Large intestine (tissue), 12 donors: ENCODE measurements at places on chromosomes 5 and 9. TPM values are rescaled to one million over a fixed set of nuclear protein-coding genes. Genes with fewer than 3 reads are reported as not detected.
A peak's percentile ranks its signal among the peaks of the same experiment; 100 is the strongest.

- DNase-seq, result no peak
- no peaks in the 10 kb centered on the region for H3K27me3 ChIP-seq
- H3K4me1 ChIP-seq, result peaks cover 7% of the 10 kb centered on the region
- no peak overlapping the region for H3K27ac ChIP-seq
- no peaks in the 10 kb centered on the region for H3K36me3 ChIP-seq
These were observed 21.1 kb downstream of the ECPAS start for GRCh38 chr9:111463048-111463447.

Gene PTGR1
- polyA plus RNA-seq, result 88.5 TPM

Gene ADAMTSL1
- 3.6 TPM for polyA plus RNA-seq

Gene ADAMTS12
- polyA plus RNA-seq, result 4.2 TPM

DNA sequence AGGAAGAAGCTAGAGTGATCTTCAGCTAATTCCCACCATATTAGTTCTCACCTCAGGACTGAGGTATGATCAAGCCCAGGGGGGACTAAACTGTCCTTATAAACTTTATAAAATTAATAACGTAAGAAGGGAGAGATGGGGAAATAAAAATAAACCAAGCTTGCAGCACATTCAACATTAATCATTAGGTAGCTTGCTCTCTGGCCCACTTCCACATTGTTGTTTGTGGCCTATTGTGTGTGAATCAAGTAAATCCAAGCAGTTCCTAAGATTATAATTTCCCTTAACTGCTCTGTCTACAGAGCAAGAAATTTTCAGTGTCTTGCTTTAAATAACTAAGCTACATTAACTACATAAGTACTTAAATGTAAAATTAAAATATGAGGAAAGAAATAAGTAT is 131.3 kb upstream of the ABCA1 start:
- no peak overlapping the region for H3K4me3 ChIP-seq
- no peak overlapping the region for H3K27ac ChIP-seq
- H3K27me3 ChIP-seq, result no peaks in the 10 kb centered on the region
- no peak for DNase-seq
- H3K36me3 ChIP-seq, result no peaks in the 10 kb centered on the region

DNA sequence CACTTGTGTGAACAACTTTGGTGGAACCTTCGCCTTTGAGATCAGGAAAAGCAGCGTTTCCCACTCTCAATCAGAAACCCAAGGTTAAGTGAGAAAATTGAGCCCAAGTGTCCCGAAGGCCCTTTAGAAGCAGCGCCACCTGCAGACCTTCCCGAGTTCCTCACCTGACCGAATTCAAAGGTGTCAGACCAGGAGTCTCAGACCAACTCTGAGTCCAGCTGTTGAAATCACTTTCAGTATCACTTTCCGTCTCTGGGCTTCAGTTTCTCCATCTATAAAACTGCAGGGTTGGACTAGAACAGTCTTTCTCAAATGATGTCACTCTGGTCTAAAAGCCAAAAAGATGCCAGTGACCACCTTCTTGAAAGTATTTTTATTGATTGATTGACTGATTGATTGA is 31.7 kb upstream of the GRHPR start:
- H3K4me3 ChIP-seq, result no peak overlapping the region
- no peaks in the 10 kb centered on the region for H3K36me3 ChIP-seq
- H3K27me3 ChIP-seq, result no peaks in the 10 kb centered on the region
- no peak overlapping the region for H3K27ac ChIP-seq

DNA sequence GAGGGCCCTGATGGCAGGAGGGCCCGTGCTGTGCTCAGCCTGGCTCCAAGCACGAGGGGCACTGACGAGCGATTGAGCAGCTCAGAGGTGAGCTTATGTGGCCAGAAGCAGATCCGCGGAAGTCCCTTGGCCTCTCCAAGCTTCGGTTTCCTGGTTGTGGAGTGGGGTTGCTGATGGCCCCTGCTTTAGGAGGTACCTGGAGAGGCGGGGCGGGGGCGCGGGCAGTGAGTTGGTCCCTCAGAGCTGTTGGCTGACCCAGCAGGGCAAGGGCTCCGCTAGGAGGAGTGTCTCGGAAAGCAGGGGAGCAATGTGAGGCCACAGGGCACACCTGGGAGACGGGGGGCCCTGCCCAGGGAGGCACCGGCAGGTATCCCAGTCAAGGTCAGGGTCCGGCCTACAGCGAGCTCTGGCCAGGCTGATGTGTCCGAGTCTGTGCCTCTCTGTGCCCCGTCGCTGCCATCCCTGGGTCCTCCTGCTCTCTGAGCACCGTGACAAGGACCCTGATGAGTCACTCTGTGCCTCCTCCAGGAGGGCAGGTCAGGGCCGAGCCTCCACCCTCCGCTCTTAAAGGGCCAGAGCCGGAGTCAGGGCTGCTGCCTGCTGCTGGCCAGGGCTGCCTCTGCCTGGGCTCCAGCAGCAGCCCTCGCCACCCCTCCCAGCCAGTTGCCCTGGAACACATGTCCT is 14.8 kb downstream of the NCS1 start:
- H3K36me3 ChIP-seq, result no peaks in the 10 kb centered on the region
- no peaks in the 10 kb centered on the region for H3K27me3 ChIP-seq
- peak overlapping the region; percentile 44 for H3K4me3 ChIP-seq
- DNase-seq, result peak; percentile 81

GRCh38 chr9:69671879-69672595 is at the start of gene APBA1:
APBA1 (minus strand) TSS chr9:69672371.
- peak within 1 kb of the TSS; percentile 75 for H3K27ac ChIP-seq
- H3K36me3 ChIP-seq, result no peaks in the 10 kb centered on the region
- peak; percentile 54 for DNase-seq
- H3K4me3 ChIP-seq, result peak within 1 kb of the TSS; percentile 76

Gene PRR7
- polyA plus RNA-seq, result 1.7 TPM

DNA sequence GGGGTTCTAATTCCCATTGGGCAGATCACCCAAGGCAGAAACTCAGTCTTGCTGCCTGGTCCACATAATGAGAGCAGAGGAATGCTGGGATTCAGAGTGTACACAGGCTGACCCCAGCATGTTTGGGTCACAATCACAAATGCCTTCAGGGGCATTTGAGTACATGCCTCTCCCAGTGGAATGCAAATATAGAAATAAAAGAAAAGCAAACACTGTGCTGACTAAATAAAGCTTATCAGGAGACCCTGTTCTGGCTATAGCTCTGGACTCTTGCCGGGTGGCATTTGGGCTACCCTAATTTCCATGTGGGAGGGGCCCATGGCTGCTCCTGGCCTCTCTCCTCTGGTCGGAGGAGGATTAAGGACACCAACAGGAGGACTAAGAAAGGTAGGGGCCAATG is 121.4 kb downstream of the DOCK8 start:
- no peak overlapping the region for H3K27ac ChIP-seq
- H3K4me3 ChIP-seq, result no peak overlapping the region
- peaks cover 8% of the 10 kb centered on the region for H3K36me3 ChIP-seq
- no peak for DNase-seq

Gene ARAP3
- 17.5 TPM for polyA plus RNA-seq

DNA sequence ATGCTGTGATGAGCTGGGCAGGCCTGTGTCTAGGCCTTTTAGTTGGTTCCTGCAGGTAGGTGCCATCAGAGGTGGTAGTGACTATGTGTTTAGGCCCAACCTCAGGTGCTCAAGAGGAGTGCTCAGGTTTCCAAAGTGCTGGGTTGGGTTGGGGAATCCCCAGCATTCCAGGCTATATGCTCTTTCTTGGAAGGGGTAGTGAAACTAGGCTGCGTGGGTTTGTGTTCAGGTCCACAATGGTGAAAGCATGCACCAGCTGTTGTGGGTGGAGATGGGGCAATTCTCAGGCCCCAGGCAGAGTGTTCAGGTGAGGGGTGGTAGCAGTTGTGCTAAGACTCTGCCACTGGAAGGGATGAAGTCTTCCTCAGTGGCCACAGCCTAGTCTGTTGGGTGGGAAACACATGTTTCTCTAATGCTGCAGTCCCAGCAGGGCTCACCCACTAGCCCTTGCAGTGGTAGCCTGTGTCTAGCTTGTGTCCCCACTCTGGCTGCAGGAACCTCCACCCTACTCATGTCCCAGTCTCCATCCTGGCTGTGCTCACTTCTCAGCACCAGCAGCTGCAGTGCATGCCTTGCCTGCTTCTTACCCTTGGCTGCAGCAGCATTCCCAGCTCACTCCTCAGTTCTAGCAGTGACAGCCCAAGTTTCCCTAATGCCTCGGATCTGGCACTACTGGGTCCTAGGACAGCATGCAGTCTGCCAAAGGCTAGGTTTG is 78.9 kb downstream of the FAM170A start:
- H3K27ac ChIP-seq, result no peak overlapping the region
- H3K36me3 ChIP-seq, result no peaks in the 10 kb centered on the region
- no peak overlapping the region for H3K4me3 ChIP-seq
- H3K4me1 ChIP-seq, result no peaks in the 10 kb centered on the region

Gene MOB3B
- 34.7 TPM for polyA plus RNA-seq

DNA sequence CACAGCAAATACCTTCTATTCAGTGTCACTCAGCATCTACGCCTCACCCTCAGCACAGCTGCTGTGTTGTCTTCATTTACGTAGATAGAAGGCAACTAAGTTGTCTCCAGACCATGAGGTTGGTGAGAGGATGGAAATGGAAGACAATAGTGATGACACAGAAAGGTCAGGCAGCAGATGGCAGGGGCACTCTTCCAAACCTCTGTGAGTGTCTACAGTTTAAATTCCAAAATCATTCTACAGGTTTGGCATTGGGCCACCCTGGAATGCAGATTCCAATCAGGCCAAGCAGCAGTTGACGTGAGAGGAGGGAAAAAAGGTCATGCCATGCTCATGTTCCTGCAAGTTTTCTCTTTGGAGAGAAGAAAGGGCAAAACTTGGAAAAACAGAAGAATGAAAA is 68.7 kb upstream of the ADAMTSL1 start:
- H3K4me3 ChIP-seq, result no peak overlapping the region
- H3K4me1 ChIP-seq, result no peaks in the 10 kb centered on the region
- no peaks in the 10 kb centered on the region for H3K36me3 ChIP-seq
- DNase-seq, result no peak
- no peaks in the 10 kb centered on the region for H3K27me3 ChIP-seq

GRCh38 chr5:100827481-100827889 is 75.6 kb downstream of the ST8SIA4 start:
- H3K4me3 ChIP-seq, result no peak overlapping the region
- peaks cover 3% of the 10 kb centered on the region for H3K4me1 ChIP-seq
- H3K27ac ChIP-seq, result peak overlapping the region; percentile 34
- DNase-seq, result peak; percentile 53

- no peak overlapping the region for H3K27ac ChIP-seq
- no peaks in the 10 kb centered on the region for H3K27me3 ChIP-seq
These were observed 433.4 kb downstream of the DTWD2 start for GRCh38 chr5:118554981-118555380.

- no peaks in the 10 kb centered on the region for H3K27me3 ChIP-seq
- no peaks in the 10 kb centered on the region for H3K36me3 ChIP-seq
- no peak overlapping the region for H3K27ac ChIP-seq
- no peak overlapping the region for H3K4me3 ChIP-seq
These were observed 121.1 kb downstream of the LHX2 start for GRCh38 chr9:124132671-124133147.

GRCh38 chr5:59685191-59685530 is 208.4 kb downstream of the PDE4D start:
- H3K36me3 ChIP-seq, result no peaks in the 10 kb centered on the region
- no peak overlapping the region for H3K27ac ChIP-seq
- no peaks in the 10 kb centered on the region for H3K27me3 ChIP-seq
- H3K4me1 ChIP-seq, result no peaks in the 10 kb centered on the region
- no peak for DNase-seq
- no peak overlapping the region for H3K4me3 ChIP-seq

Gene CDC14B
- 18.7 TPM for polyA plus RNA-seq

Gene TNFAIP8
- 17.1 TPM for polyA plus RNA-seq

- no peak overlapping the region for H3K27ac ChIP-seq
- no peaks in the 10 kb centered on the region for H3K4me1 ChIP-seq
- no peaks in the 10 kb centered on the region for H3K27me3 ChIP-seq
These were observed 148.1 kb upstream of the MPDZ start for GRCh38 chr9:13427587-13427986.

Gene LTC4S
- polyA plus RNA-seq, result 2.9 TPM

Gene EIF4EBP3
- 14.7 TPM for polyA plus RNA-seq

Gene ESM1
- polyA plus RNA-seq, result 2.9 TPM

DNA sequence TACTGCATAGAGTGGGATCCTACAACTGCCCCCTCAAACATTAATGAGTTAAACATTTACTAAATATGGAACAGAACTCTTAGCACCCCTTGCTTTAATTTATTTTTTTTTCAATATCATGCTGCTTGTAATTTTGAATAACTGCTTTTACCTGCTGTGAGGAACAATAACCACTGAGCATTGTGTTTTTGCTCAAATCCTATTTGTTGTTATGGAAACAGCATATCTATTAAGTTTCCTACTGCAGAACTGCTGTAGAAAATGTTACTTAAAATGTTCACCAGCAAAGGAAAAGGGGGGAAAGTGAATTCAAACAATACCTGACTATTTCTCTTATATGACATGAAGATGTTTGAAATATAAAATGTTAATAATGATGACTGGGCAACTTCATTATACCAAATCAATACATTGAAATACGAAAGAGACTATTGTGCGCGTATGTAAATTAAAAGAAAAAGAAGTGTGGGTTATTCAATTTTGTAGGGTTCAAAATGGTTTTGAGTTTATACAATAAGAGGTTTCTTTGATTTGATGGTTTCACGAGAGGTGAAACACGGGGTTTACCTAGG is 1043.8 kb upstream of the NUDT12 start:
- no peaks in the 10 kb centered on the region for H3K36me3 ChIP-seq
- H3K27me3 ChIP-seq, result no peaks in the 10 kb centered on the region
- no peaks in the 10 kb centered on the region for H3K4me1 ChIP-seq
- DNase-seq, result no peak
- no peak overlapping the region for H3K27ac ChIP-seq
- no peak overlapping the region for H3K4me3 ChIP-seq

Gene ZNG1F
- polyA plus RNA-seq, result 27.5 TPM

DNA sequence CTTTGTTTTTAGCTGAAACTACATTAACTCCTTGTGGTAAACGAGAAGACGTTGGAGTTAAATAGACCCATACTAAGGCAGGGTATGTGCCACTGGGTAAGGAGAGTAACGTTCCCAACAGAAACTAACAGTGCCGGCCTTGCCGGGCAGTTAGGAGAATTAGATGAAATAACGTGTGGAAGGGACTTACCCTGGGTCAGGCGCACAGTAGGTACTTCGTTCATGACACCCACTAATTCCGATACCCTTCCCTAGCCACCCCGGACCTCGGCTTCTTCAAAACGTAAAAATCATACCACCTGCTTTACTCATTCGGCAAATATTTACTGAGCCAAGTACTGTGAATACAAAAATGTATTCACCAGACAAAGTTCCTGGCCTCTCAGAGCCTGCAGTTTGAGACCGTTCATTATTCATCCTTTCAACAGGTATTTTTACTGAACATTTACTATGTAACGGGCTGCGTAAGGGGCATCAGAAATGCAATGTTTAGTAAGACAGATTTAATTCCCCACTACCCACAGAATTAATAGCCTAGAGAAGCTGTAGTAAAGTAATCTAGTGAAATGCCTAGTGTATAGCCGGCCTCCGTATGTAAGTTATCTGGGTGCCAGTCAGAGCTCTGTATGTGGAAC is 3.2 kb upstream of the SMIM23 start:
- DNase-seq, result no peak
- no peak overlapping the region for H3K4me3 ChIP-seq
- no peaks in the 10 kb centered on the region for H3K4me1 ChIP-seq
- H3K27ac ChIP-seq, result no peak overlapping the region
